ENCODE measurements at places on chromosomes 2 and 18.

GRCh38 chr18:10322435-10322834, 132.0 kb upstream of the APCDD1 start:
- no peak overlapping the region for H3K4me3 ChIP-seq
- no peak for DNase-seq
- no peak overlapping the region for H3K27ac ChIP-seq
- no peaks in the 10 kb centered on the region for H3K27me3 ChIP-seq
- no peaks in the 10 kb centered on the region for H3K36me3 ChIP-seq

GRCh38 chr2:233265899-233266431, 14.5 kb downstream of the ATG16L1 start:
- H3K27me3 ChIP-seq = no peaks in the 10 kb centered on the region
- peak overlapping the region; percentile 79 for H3K27ac ChIP-seq
- H3K36me3 ChIP-seq = peaks cover 41% of the 10 kb centered on the region
- H3K4me3 ChIP-seq = no peak overlapping the region
- peaks cover 44% of the 10 kb centered on the region for H3K4me1 ChIP-seq
- DNase-seq = no peak

DNA sequence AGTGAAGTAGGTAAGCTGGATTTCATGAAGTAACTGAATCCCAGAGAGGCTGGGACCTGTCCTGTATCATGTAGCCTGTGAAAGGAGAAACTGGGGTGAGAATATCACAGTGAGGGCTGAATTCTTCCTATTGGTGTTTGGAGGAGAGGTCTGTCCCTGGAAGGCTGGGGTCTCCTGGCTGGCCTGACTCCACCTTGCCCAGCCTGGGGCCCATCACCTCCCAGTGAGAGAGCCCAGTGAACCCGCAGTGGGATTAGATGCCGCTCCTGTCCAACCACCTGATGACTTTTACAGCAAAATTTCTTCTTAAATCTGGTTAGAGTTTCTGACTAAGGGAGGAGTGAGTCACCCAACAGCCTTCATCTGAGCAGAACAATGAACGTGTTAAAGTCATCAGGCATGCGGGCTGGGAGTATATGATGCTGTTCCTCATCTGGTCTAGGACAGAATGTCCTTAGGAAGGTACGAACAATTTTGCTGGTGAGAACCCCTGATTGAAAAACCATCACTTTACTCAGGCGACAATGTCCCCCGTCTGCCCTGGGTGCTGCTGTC, 152.9 kb downstream of the LPIN1 start:
- no peaks in the 10 kb centered on the region for H3K27me3 ChIP-seq
- no peak overlapping the region for H3K27ac ChIP-seq
- no peaks in the 10 kb centered on the region for H3K36me3 ChIP-seq
- H3K4me1 ChIP-seq = no peaks in the 10 kb centered on the region
- DNase-seq = no peak

DNA sequence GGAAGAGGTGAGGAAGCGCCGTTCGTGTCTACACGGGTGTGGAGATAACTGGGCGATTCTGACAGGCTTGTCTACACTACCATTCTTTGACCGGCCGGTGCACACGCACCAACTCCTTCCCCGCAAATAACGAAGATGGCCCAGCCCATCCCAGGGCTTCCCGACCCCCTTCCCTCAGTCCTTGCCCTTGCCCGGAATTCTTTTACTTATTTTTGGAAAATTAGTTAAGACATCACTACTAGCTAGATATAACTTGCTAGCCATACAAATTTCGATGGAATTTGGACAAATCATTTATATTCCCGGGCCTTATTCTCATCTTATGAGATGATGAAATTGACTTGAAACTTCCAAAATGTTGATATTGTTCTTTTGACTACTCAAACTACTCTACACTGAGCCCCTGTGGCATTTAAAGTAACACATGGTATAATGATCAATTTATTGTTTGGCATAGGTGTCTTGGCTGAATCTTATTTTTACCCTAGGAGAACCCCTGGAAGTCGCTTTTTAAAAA, 1.3 kb downstream of the ERICH2 start:
- H3K4me1 ChIP-seq = peaks cover 4% of the 10 kb centered on the region
- H3K27ac ChIP-seq = no peak overlapping the region
- peak overlapping the region; percentile 43 for H3K4me3 ChIP-seq
- H3K27me3 ChIP-seq = no peaks in the 10 kb centered on the region
- DNase-seq = no peak

- no peak overlapping the region for H3K4me3 ChIP-seq
- no peaks in the 10 kb centered on the region for H3K4me1 ChIP-seq
- no peaks in the 10 kb centered on the region for H3K27me3 ChIP-seq
These were observed 222.4 kb downstream of the WDR7 start for GRCh38 chr18:56873441-56874140.

DNA sequence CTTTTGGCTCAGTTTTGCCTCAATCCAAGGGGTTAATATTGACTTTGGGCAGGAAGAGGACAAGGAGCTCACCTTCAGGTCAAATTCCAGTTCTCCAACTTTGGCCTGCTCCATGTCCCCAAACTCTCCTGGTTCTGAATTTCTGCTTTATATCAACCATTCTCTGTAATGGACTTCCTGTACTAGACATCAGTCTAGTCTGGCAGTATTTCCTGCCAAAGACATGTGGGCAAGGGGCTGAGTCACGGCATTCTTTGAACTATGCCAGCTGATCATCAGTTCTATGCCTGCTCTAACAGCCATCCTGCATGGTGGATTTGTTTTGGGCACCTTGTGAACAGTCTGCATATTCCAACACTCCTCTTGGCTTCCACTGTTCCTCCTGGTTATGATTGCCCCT, 199.4 kb downstream of the ZEB2 start:
- H3K27ac ChIP-seq = no peak overlapping the region
- H3K36me3 ChIP-seq = no peaks in the 10 kb centered on the region
- H3K27me3 ChIP-seq = no peaks in the 10 kb centered on the region
- no peak overlapping the region for H3K4me3 ChIP-seq

GRCh38 chr2:72678024-72678423, 147.8 kb downstream of the EXOC6B start:
- no peaks in the 10 kb centered on the region for H3K27me3 ChIP-seq
- no peak for DNase-seq
- no peak overlapping the region for H3K27ac ChIP-seq
- no peaks in the 10 kb centered on the region for H3K36me3 ChIP-seq
- H3K4me1 ChIP-seq = no peaks in the 10 kb centered on the region
- no peak overlapping the region for H3K4me3 ChIP-seq

GRCh38 chr2:151556121-151556520, 146.4 kb downstream of the RIF1 start:
- no peaks in the 10 kb centered on the region for H3K4me1 ChIP-seq
- no peak for DNase-seq
- no peak overlapping the region for H3K27ac ChIP-seq
- H3K27me3 ChIP-seq = no peaks in the 10 kb centered on the region

- no peaks in the 10 kb centered on the region for H3K4me1 ChIP-seq
- no peak for DNase-seq
- no peaks in the 10 kb centered on the region for H3K27me3 ChIP-seq
- H3K27ac ChIP-seq = no peak overlapping the region
These were observed 202.2 kb upstream of the ST6GAL2 start for GRCh38 chr2:107088156-107088555.

DNA sequence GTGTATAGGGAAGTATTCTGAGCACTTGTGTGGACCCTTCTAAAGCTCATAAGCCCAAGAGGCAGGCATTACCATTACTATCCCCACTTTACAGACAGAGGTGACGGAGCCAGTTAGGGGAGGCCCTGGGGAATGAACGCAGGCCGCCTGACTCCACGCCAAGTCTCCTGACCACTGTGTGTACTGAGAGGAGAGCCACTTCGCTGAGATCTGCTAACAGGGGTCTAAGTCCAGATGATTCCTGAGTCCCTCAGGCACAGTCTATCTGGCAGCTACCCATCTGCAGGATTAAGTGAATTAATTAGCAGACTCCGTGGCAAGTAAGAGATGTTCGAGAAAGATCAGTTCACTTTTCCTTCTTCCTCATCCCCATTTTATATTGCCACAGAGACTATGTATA, 13.7 kb downstream of the CYB5A start:
- no peak for DNase-seq
- H3K27ac ChIP-seq = no peak overlapping the region
- no peaks in the 10 kb centered on the region for H3K27me3 ChIP-seq
- H3K36me3 ChIP-seq = no peaks in the 10 kb centered on the region
- no peaks in the 10 kb centered on the region for H3K4me1 ChIP-seq

- peak; percentile 49 for DNase-seq
- no peaks in the 10 kb centered on the region for H3K36me3 ChIP-seq
- H3K4me3 ChIP-seq = peak overlapping the region; percentile 77
- H3K27me3 ChIP-seq = no peaks in the 10 kb centered on the region
- H3K4me1 ChIP-seq = peaks cover 5% of the 10 kb centered on the region
These were observed 16.9 kb upstream of the ZCCHC2 start for GRCh38 chr18:62505669-62506494.

- peak; percentile 74 for DNase-seq
- H3K27me3 ChIP-seq = no peaks in the 10 kb centered on the region
- H3K27ac ChIP-seq = no peak overlapping the region
- no peaks in the 10 kb centered on the region for H3K4me1 ChIP-seq
These were observed 88.8 kb downstream of the VIT start for GRCh38 chr2:36785179-36785795.

DNA sequence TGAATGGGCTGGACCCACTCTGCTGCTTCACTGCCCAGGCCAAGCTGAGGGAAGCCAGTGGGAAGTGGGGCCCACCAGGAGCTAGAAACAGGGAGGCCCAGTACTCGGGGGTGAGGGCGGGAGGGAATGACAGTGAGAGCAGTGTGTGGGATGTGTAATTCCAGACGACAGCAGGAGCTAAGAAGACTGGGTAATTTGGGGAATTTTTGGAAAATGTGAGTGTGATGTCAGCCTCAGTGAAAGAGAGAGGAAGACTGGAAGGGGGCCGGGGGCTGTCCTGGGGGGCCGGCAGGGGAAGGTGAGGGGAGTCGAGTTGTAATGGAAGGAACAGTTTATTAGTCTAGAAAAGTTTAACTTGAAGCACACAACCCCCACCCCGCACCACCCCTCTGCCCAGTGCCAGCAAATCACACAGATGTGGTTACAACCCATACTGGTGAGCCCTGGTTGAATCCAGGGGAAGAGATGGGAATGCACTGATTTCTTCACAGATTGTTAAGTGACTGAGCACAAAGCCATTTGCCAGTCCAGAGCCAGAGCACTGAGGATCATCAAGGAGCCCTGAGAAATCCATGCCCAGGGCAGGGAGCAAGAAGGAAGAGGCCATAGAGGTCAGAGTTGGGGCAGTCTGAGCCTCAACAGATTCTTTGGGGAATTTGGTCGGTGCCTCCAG, 76.7 kb upstream of the PKDCC start:
- no peak for DNase-seq
- no peaks in the 10 kb centered on the region for H3K27me3 ChIP-seq
- H3K27ac ChIP-seq = no peak overlapping the region
- no peak overlapping the region for H3K4me3 ChIP-seq
